ENCODE measurements at places on chromosomes 1 and 21.

DNA sequence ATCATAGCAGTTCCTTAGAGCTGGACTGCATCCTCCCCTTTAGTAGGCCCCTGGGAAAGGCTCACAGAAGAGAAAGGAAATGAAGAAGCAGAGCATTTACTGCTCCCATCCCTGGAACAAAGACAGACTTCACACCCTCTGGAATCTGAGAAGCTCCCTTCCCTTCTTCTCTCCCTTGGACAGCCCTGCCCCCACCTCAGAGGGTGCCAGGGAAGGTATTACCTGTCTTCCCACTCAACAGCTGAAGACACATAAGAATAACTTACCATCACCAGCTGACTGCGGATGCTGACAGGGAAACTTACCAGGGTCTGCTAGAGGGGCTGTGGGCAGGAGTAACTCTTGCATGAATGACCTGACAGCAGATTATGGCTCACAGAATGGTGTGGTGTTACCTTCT is 14.1 kb upstream of the FAAH start:
- DNase-seq: no peak

- no peak for DNase-seq
These were observed 6.0 kb downstream of the HES3 start for GRCh38 chr1:6249739-6250689.

- DNase-seq: no peak
These were observed 5.1 kb upstream of the SSR2 start for GRCh38 chr1:156025876-156026275.

GRCh38 chr21:33308586-33309490 is 15.9 kb upstream of the IFNAR1 start:
- no peak for DNase-seq

- DNase-seq: no peak
These were observed 495 bp downstream of the SYNC start for GRCh38 chr1:32701951-32702598.

DNA sequence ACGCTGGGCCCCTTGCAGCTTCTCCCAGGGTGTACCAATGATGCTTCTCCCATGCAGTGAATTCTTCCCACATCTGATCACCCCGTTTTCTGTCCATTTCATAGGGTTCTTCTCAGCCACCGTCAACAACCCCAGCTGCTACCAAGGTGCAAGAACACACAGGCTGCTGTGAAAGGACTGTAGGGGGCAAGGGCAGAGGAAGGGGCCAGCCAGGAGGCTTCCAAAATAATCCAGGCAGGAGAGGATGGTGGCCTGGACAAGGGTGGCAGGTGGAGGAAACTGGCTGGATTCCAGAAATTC is 113.3 kb upstream of the WNT4 start:
- DNase-seq: no peak

DNA sequence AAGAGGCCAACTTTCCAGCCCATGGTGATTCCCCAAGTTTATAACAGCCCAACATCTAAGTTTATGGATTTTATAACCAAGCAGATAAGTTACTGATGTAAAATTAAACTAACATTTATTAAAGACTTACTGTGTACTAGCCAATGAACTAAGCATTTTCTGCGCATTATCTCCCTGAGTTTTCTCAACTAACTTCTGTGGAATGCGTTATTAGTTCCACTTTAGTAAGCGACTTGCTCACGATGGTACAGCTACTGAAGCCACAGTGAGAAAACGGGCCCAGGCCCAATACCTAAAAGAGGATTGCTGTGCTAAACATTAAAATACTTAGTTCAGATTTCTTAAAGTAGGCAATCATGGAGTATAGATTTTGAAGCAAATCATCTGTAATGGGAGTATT is 61.0 kb downstream of the ZBTB18 start:
- no peak for DNase-seq

- no peak for DNase-seq
These were observed 4.2 kb downstream of the SH2D2A start for GRCh38 chr1:156812293-156812990.

DNA sequence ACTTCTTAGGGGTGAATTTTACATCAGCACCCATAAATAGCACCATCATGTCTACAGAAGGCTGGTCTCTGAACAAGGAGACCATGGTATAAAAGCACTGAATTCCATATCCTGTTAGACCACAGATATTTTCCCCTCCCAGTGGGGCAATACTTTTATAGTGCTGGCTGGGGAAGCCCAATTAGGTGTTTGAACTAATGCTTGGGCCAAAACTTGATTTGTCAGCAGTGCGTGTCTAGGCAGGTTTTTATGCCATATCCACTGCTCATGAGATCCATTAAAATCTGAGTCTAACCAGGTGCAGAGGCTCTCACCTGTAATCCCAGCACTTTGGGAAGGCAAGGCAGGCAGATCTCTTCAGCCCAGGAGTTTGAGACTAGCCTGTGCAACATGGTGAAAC is 623.0 kb downstream of the NPHP4 start:
- no peak for DNase-seq

- DNase-seq: no peak
These were observed 250.1 kb upstream of the FMN2 start for GRCh38 chr1:239841631-239842030.

DNA sequence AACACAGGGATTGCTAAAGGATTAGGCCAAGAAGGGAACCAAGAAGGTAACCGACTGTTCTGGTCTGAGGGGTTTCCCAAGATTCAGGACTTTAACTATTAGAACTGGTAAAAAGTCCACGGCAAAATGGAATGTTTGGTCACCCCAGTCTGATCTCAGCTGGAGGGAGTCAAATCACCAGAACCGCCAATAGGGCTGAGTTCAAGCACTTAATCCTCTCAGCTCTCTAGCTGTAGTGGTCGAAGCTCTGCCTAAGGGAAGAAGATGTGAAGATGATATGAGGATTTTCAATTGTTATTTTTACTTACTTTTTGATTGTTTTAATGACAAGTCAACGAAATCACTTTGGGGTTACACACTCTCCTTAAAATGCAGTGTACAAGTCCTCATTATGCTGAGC is 29.1 kb downstream of the F5 start:
- DNase-seq: no peak

DNA sequence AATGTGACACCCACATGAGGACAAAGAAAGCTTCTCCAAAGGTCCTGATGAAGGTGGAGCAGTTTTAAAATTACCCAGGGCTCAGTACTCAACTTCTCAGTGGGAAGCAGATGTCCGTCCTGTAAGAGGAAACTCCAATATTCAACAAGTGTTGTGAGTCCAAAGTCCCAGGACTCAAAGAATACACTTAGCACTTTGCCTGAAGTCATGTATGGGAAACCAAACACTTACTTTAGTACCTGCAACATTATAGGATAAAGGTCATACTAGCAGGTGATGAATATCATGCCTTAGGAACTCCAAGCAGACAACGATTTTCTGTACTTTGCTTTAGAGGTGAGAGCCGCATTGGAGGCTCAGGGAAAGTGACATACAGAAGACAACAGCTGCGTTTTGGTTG is 37.2 kb upstream of the ST6GALNAC3 start:
- no peak for DNase-seq

- no peak for DNase-seq
These were observed 645.5 kb downstream of the ADGRL2 start for GRCh38 chr1:82446236-82446635.

DNA sequence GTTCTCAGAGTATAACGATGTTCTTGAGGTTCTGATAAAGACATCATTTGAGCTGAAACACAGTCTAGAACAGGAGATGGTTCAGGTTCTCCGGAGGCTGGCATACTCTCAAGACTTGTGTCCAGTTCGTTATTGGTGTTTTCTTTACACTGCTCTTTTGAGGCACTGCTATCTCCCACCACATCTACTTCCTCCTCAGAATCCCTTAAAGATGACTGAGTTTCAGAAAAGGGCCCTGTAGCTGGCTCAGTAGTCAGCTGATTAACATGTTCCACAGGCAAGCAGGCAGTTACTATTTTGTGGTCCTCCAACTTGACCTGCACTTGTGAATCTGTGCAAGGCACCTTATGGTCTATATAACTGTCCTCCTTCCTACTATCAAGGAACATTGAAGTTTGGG is 50.2 kb downstream of the ZZZ3 start:
- no peak for DNase-seq

GRCh38 chr21:31557421-31558188 is 101.9 kb upstream of the SOD1 start:
- DNase-seq: no peak

DNA sequence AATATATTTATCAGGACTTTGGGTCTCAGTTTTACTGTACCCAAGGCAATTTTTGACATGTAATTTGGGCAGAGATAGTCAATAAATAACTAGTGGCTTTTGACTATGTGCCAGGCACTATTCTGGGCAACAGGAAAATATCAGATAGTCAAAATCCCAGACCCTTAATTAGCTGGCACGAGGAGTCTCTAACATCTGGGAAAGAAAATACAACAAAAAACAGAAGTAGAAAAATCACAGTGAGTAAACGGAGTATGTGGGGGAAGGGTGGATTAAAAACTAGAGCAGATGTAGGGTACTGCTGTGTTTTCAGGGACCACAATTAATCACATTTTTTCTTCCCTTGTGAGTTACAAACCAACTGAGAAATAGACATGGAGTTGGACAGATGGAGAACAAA is 217.8 kb downstream of the NCAM2 start:
- no peak for DNase-seq

DNA sequence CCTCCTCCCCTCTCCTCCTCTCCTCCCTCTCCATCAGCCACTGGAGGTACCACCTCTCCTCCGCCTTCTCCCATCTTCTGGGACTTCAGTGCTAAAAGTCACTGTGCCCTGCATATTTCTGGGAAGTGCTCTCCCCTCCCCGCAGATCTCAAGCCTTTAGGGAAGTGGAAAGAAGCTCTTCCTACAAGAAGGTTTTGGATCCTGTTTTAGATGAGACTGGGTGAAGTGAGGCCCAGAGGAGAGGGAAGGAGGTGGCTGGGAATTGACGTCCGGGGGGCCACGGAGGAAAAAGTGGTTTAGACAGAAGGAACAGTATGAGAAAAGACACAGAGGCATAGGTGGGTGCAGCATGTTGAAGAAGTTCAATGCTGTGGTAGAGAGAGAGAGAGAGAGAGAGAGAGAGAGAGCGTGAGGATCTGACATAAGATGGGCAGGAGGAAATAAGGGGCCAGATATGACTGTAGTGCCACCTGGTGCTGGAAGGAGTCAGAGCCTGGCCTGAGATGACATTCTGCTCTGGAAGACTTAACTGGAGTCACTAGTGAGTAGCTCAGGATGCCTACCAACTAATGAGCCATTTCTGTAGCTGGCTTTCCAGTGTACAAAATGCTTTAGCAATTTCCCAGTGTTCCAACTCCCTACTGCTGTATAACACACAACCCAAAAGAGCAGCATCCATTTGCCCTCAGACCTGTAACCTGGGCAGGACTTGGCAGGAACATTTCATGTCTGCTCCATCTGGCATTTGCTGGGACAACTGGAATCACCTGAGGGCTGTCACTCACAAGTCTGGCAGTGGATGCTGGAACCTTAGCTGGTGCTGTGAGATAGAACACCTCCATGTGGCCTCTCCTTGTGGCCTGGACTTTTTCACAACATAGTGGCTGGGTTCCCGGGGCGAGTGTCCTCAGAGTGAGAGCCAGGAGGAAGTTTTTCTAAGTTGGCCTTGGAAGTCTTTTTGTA is 16.6 kb upstream of the ZSCAN20 start:
- no peak for DNase-seq

DNA sequence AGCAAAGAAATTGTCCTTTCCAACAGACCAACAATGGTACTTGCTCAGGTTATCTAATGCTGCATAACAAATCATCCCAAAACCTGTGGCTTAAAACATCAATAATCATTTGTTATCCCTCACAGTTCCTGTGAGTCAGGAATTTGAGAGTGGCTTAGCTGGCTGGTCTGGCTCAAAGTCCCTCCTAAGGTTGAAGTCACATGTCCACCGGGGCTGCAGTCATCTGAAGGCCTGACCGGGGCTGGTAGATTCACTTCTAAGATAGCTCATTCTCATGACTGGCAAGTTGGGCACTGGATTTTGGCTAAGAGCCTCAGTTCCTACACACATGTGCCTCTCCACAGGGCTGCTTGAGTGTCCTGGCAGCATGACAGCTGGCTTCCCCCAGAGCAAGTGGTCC is 16.9 kb downstream of the ERI3 start:
- no peak for DNase-seq

- DNase-seq: no peak
These were observed 26.7 kb upstream of the GLIS1 start for GRCh38 chr1:53765657-53766056.

GRCh38 chr1:63453232-63453631 is 69.8 kb downstream of the ITGB3BP start:
- DNase-seq: no peak

DNA sequence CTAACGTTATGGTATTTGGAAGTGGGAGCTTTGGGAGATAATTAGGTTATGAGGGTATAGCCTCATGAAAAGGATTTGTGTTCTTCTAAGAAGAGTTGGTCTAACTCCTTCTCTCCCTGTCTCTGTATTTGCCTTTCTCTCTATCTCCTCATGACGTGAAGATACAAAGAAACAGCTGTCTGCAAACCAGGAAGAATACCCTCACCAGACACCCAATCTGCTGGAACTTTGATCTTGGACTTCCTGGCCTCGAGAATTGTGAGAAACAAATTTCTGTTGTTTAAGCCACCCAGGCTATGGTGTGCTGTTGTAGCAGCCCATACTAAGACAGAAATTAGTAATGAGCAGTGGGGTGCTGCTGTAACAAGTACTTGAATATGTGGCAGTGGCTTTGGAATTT is 16.1 kb downstream of the C1orf141 start:
- no peak for DNase-seq

DNA sequence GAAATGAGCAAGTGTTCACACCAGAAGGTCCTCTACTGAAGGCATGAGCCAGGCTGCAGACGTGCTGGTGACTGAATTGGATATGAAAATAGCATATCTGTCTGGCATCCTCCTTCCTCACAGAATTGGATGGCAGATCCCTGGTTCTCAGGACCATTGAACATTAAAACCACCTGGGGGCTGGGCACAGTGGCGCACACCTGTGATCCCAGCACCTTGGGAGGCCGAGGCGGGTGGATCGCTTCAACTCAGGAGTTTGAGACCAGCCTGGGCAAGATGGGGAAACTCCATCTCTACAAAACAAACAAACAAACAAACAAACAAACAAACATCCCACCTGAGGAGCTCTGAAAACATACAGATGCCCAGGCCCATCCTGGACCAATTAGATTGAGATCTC is 23.4 kb downstream of the TEX35 start:
- DNase-seq: no peak

DNA sequence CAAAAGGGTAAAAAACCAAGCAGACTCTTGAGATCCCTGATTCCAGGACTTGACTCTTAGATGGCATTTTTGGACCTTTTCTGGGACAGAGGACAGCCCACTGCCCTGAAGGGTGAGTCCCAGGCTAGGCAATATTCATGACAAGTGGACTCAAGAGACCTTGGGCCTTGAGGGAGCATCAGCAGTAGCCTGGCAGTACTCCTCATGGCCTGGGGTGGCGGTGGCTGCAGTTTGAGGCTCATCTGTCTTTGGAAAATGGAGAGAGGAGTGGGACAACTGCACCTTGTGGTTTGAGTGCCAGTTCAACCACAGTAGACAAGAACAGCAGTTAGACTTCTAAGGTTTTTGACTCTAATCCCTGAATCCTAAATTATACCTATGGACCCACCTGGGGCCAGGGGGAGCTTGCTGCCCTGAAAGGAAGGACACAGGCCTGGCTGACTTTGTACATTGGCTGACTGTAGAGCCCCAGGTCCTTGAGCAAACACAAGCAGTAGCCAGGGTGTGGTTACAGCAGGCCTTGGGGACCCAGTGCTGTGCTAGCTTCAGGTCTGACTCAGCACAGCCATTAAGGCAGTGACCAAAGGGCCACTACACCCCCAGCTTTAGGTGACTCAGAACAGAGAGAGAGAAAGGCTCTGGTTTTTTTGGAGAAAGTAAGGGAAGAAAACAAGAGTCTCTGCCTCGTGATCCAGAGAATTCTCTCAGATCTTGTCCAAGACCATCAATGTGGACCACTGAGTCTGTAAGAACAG is 1023.2 kb downstream of the KCNT2 start:
- DNase-seq: no peak

Data from activated CD8-positive, alpha-beta memory T cell treated with anti-CD3 and anti-CD28 coated beads for 1 hour (primary cell).